Stimulated activated CD8-positive, alpha-beta memory T cell treated with anti-CD3 and anti-CD28 coated beads, Interleukin-15, amount 100 ng/mL, for 48 hours (primary cell): ENCODE measurements at places on chromosomes 13 and 19.

- no peak for DNase-seq
These were observed 756.1 kb upstream of the MIR17HG start for GRCh38 chr13:90591260-90591926.

DNA sequence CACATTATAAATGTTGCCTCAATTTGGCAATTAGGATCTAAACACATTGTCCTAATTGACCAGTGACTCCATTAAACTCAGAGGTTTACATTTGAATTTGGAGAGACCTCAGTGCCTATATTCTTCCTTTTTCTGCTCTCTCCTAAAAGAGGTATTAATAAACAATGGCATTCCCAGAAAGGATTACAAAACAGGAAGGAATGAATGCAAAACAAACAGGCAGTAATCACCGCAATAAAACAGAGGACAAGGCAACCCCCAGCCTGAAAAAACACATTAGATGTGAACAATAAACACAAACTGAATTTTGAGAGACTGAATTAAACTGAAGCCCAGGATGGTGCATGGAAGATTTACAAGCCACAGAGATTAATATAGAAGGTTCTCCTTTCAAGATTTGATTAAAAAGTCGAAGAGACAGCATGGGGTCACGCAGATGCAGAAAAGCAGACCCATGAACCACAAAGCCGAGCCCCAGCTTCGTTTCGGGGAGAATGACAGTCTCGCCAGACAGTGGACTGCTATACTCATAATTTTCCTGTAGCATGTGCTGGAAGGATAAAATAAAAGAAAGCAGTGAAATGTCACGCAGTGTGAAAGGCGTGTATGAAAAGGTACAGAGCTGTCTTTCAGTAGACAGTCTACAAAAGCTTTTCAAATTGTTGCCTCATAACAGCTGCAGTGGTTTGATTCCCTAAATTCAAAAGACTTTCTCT is 503.0 kb downstream of the LIG4 start:
- DNase-seq = no peak

DNA sequence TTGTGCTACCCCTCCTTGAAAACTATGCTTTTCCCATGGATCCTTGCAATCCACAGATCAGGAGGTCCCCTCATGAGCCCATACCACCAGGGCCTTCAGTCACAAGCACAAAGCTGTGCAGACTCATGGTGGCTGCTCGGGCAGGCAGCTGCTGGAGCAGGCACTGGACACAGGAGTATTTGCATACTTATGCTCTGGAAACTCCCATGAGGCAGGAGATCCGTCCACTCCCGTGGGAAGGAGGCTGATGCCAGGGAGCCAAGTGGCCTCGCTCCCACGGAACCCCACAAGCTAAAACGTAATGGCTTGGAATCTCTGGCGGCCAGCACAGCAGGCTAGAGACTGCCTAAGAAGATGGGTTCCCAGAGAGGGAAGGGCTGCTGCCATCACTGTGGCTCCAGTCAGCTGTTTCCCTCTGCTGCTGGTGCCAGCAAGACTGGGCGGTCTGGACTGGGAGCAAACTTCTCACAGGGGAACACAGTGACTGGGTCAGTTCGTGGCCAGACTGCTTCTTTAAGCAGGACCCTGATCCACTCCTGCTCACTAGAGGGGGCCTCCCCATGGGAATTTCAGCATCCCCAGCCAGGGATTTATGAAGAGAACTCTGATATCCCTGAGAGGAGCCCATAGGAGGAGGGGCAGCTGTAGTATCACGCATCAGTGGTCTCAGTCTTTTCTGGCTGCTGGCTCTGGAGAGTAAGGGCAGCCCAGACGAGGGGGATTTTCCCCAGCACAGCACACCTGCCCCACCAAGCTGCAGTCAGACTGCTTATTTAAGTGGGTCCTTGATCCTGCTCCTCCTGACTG is 370.3 kb upstream of the ATXN8OS start:
- DNase-seq = no peak

- DNase-seq = no peak
These were observed 44.8 kb upstream of the FLT1 start for GRCh38 chr13:28539625-28540286.

DNA sequence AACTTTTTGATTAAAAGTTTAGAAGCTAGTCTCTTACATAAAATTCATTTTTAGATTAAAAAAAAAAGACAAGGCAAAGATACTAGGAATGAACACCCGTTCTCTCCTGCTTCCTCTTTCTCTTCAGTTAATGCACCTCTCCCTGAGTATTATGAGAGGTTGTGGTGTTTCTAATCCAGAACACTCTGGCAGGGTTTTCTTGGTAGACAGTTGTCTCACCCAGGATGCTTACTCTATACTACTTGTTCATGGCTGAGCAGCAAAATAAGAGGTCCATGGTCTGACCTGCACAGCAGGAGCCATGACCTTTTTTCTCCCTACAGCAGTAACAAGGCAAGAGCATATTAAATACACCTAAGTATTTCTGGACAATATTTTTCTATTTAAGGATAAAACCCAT is 62.0 kb downstream of the MICU2 start:
- no peak for DNase-seq

- peak; percentile 75 for DNase-seq
These were observed at the start of gene ZNF471 for GRCh38 chr19:56507446-56508289. Gene ZNF471, plus strand, starts transcription at chr19:56507855. Its CDS starts 3,717 bp downstream, at chr19:56511572.

DNA sequence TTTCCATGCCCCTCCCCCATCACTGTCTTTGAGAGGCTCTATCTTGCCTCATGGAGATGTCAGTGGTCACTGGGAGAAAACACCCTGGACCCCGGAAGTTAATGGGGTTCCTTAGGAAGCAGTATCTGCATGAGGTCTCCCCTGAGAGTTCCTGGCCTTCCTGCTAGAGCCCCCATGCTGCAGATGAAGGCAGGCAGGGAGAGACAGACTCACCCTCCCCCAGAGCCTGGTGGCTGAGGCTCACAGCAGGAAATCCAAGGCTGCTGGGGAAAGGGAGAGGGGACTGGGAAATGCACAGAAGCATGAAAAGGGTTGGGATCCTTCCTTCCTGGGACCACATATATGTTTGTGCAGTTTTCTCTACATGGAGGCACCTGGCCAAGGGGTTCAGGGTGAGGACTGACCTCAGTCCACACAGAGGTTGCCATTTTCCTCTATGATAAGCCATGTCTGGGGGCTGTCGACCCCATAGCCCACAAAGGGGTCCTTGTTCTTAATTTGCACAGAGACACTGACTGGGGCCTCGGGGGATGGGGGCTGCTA is 95.4 kb downstream of the RNASEH2B start:
- no peak for DNase-seq

DNA sequence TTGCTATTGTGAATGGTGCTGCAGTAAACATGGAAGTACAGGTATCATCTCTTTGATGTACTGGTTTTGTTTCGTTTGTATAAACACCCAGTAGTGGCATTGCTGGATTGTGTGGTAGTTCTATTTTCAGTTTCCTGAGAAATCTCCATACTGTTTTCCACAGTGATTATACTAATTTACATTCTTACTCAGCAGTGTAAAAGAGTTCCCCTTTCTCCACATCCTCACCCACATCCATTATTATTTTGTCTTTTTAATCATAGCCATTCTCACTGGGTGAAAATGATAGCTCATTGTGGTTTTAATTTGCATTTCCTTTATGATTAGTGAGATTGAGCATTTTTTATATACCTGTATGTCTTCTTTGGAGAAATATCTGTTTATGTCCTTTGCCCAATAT is 62.3 kb upstream of the PARP4 start:
- DNase-seq = no peak

GRCh38 chr19:5290336-5291262 is 50.0 kb downstream of the PTPRS start:
- DNase-seq = no peak

GRCh38 chr19:55447421-55448174 is 4.5 kb upstream of the SHISA7 start:
- no peak for DNase-seq

- peak; percentile 7 for DNase-seq
These were observed 21.0 kb downstream of the EPSTI1 start for GRCh38 chr13:42970824-42971690.

DNA sequence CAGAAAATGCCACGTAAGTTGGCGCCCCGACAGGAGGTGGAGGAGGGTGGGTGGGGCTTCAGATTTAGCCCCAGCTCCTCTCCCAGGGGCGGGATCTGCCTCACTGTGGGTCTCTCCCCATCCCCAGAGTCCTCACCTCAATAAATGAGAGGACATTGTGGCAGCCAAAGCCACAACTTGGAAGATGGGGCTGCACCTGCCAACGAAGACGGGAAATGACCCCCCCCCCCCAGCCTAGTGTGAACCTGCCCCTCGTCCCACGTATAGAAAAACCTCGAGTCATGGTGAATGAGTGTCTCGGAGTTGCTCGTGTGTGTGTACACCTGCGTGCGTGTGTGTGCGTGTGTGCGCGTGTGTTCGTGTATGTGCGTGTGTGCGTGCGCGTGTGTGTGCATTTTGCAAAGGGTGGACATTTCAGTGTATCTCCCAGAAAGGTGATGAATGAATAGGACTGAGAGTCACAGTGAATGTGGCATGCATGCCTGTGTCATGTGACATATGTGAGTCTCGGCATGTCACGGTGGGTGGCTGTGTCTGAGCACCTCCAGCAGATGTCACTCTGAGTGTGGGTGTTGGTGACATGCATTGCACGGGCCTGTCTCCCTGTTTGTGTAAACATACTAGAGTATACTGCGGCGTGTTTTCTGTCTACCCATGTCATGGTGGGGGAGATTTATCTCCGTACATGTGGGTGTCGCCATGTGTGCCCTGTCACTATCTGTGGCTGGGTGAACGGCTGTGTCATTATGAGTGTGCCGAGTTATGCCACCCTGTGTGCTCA is 1.5 kb upstream of the TRAPPC5 start:
- DNase-seq = peak; percentile 47

DNA sequence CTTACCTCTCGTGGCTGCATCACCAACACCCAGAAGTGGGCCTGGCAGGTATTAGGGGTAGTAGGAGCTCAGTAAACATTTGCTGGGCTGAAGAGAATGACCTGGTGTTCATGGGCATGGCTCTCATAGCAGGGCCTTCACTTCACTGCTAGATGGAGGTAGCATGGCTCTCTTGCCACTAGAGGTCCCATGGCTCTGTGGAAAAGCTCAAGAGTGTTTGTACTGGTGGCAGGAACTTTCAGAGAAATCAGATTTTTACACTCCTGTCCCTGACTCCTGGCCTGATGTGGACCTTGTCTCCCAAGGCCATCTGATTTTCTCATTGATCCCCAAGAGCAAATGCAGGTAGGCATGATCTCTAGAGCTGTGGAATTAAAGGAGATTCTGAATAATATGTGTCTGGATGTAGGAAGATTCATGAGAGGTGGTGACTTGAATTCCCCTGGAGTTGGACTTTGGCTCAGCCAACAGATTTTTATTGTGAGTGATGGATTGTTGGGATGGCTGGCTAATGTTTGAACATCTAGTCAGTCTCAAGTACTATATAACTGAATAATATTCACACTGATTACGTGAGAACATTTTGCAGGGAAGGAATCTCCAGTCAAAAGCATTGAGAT is 5.7 kb downstream of the ZNF574 start:
- no peak for DNase-seq

GRCh38 chr19:5059213-5059574 is 90.3 kb downstream of the KDM4B start:
- DNase-seq = no peak

- no peak for DNase-seq
These were observed 25.7 kb upstream of the ZNF729 start for GRCh38 chr19:22260499-22260898.

- DNase-seq = no peak
These were observed 149.0 kb downstream of the TEX29 start for GRCh38 chr13:111469450-111469849.

- no peak for DNase-seq
These were observed 8.9 kb upstream of the ARHGAP45 start for GRCh38 chr19:1058112-1058511.

DNA sequence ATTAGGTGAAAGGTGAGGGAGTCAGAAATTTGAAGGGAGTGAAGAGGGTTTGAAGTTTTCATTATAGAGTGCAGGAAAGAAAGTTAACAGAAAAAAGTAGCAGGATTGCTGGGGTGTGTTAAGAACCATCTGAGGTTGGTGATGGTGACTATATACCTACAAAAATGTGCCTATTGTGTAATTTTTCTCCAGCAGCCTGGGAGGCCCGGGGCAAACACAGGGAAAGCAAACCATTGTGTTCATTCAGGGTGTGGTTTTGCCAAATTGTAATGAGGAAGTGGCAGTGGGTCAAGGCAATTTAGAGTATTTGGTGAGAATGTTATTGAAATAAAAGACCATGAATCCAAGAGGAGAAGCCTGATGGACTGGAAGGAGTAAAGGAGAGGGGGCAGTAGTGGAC is 8.2 kb upstream of the SUCLA2 start:
- no peak for DNase-seq

- no peak for DNase-seq
These were observed 20.7 kb downstream of the NAXD start for GRCh38 chr13:110636053-110636475.

GRCh38 chr19:47229676-47230053 is 1.3 kb downstream of the BBC3 start:
- DNase-seq = no peak

- peak; percentile 42 for DNase-seq
These were observed at the start of gene GAMT for GRCh38 chr19:1401138-1401888. Gene GAMT, minus strand, starts transcription at chr19:1401542. Its CDS starts 66 bp downstream, at chr19:1401476.

DNA sequence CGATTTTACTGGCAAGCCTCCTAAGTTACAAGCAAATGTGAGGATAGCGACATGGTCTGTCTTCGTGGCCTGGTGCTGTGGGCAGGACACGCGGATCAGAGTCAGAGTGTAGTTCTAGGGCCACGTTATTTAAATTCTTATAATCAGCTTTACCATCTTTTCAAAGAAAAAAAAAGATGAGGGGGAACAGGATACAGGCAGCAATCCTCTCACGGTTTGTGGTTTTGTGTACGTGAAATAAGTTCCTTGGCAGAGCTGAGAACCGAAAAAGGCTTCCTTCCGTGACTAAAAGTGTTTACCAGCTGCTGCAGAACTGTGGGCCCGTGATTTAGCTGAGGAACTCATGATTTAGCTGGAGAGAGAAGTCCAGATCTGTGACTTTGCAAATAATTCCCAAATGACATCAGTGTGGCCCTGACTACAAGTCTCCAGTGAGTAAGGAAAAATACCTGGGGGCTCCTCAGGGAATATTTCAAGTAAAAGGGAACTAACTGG is 27.2 kb downstream of the RCBTB2 start:
- DNase-seq = peak; percentile 32

- no peak for DNase-seq
These were observed 207.0 kb downstream of the TDRD3 start for GRCh38 chr13:60604058-60604457.

DNA sequence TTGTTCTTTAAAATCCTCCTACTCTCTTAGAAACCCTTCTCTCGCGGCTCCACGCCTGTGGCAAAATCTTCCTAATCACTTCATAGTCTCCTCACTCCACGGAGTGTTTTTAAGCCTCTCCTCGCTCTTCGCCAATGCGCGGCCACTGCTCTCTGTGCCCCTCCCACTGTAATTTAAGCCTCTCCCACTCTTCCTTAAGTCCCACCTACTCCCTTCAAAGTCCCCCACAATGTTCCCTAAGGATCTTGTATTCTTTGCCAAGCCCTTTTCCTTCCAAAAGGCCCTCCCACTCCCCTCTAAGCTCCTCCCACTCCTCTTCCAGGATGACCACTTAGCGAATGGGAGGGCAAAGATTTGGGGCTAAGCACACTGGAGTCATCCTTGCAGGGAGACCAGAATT is 1.3 kb downstream of the FIZ1 start:
- no peak for DNase-seq

- no peak for DNase-seq
These were observed 14.5 kb upstream of the CERS4 start for GRCh38 chr19:8194528-8195267.

- no peak for DNase-seq
These were observed 2.5 kb downstream of the SIGLEC7 start for GRCh38 chr19:51144482-51145045.

- DNase-seq = no peak
These were observed 66.1 kb upstream of the C1QTNF9B start for GRCh38 chr13:23963184-23963931.
